ENCODE measurements at places on chromosomes 4 and X. TPM values are rescaled to one million over a fixed set of nuclear protein-coding genes. Genes with fewer than 3 reads are reported as not detected.

DNA sequence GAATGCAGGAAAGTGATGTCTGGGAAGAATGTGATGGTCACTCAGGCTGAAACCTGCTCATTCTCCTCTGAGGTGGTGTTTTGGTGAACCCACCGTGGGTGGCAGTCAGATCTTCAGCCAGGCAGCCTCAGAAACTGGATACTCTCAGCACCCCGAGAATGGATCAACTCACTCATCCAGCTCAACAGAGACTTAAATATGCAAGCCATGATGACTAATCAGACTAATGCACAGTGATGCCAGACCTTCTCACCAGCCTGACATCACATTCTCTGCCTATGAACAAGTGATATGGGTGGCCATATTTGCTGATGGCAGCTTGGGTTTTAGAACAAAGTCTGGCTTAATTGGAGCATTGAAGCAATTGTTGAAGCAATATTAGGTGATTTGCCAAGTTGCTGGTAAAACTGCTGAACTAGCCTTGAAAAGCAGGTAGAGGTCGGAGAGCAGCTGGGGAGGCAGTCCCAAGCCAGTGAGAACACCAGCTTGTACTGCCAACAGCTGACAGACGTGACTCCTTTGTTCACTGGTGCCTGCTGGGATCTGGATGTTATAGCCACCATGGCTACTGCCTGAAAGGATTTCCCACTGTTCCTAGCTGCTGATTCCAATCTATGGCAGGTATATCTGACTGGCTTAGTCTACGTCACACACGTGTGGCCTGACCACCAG, 608.1 kb downstream of the MID1IP1 start:
- peaks cover 4% of the 10 kb centered on the region for H3K27me3 ChIP-seq
- H3K27ac ChIP-seq, result no peak overlapping the region
- H3K4me1 ChIP-seq, result no peaks in the 10 kb centered on the region
- H3K36me3 ChIP-seq, result no peaks in the 10 kb centered on the region
- no peak for DNase-seq

GRCh38 chrX:323721-324628, 5.4 kb upstream of the GTPBP6 start:
- peaks cover 27% of the 10 kb centered on the region for H3K4me1 ChIP-seq
- H3K36me3 ChIP-seq, result no peaks in the 10 kb centered on the region
- peak; percentile 84 for DNase-seq
- H3K4me3 ChIP-seq, result no peak overlapping the region
- peaks cover 10% of the 10 kb centered on the region for H3K27me3 ChIP-seq

Gene PCYT1B
- 0.51 TPM for total RNA-seq

DNA sequence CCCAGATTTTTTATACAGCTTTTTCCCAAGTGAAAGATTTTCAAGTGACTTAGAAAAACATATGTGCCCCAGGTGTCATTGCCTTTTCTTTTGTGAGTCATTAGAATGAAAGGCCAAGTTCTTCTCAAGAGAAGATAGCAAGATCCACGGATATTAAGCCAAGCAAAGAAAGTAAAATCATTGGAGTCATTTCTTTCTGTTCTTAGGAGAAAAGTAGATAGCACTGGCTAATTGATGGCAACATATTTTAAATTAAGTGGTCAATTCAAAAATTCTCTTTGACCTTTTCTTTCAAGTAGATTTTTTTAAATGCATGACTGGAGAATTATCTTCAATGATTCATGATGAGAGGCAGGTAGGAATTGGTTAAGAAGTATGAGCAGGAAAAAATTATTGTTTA, 94.4 kb downstream of the HHIP start:
- H3K4me3 ChIP-seq, result no peak overlapping the region
- H3K27ac ChIP-seq, result no peak overlapping the region
- DNase-seq, result no peak
- H3K4me1 ChIP-seq, result no peaks in the 10 kb centered on the region
- H3K36me3 ChIP-seq, result no peaks in the 10 kb centered on the region
- H3K27me3 ChIP-seq, result no peaks in the 10 kb centered on the region

DNA sequence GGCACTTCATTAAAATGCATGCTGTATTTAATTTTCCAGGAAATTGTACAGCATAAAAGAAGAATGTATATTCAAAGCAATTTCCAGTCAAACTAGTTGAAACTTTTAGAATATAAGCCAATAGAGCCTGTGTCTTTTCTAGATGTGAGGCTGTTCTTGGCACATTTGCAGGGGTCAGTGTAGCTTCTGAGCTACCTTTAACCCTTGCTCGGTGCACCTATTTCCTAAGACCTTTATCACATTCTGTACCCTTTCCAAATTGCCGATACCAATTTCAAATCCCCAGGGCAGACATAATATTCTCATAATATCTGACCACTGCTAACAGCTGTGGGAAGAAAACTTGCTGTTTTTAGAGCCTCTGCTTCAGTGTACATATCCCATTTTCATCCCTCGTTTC, 43.2 kb downstream of the DCAF8L2 start:
- no peak overlapping the region for H3K4me3 ChIP-seq
- no peaks in the 10 kb centered on the region for H3K27me3 ChIP-seq
- no peaks in the 10 kb centered on the region for H3K36me3 ChIP-seq
- DNase-seq, result no peak
- no peak overlapping the region for H3K27ac ChIP-seq
